ENCODE measurements at places on chromosomes 12 and 14.
A peak's percentile ranks its signal among the peaks of the same experiment; 100 is the strongest.

- DNase-seq = peak; percentile 41
Observed at GRCh38 chr14:30443368-30444007, 115.5 kb upstream of the G2E3 start.

DNA sequence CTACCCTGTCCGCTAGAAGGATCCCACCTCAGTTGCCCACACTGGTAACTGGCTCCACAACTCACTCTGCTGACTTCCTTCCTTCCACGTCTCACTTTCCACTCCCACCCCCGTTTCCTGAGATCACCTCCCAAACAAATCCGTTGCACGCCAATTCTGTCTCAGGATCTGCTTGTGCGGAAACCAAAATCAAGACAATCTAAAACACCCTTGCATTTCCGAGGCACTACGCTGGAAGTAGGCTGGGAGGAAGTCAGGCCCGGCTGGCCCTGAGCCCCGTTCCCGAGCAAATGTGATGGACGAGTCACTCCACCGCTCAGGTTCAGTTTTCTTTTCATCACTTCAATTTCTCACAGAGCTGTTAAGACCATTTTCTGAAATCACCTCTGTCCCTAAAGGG, 23.1 kb downstream of the ABCB9 start:
- DNase-seq = no peak

GRCh38 chr14:101019990-101020710, 116.6 kb upstream of the RTL1 start:
- DNase-seq = no peak

DNA sequence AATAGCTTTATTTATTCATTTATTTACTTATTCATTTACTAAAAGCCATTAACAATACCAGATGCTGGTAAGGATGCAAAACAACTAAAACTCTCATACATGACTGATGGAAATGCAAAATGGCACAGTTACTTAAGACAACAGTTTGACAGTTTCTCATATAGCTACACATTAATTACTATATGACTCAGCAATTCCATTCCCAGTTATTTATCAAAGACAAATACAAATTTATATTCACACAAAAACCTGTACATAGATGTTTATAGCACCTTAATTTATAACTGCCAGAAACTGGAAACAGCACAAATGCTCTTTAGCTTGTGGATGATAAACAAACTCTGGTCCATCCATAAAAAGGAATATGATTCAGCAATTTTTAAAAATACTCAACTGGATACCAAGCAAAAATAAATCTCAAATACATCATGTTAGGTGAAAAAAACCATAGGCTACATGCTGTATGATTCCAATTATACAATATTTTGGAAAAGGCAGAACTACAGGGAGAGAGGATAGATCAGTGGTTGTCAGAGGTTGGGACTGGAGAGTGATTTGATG, 37.9 kb upstream of the ST8SIA1 start:
- no peak for DNase-seq

- DNase-seq = peak; percentile 63
Observed at GRCh38 chr14:49598485-49599300, at the start of gene LRR1. LRR1 (plus strand) TSS chr14:49598940; CDS start chr14:49599021, 81 bp downstream.

DNA sequence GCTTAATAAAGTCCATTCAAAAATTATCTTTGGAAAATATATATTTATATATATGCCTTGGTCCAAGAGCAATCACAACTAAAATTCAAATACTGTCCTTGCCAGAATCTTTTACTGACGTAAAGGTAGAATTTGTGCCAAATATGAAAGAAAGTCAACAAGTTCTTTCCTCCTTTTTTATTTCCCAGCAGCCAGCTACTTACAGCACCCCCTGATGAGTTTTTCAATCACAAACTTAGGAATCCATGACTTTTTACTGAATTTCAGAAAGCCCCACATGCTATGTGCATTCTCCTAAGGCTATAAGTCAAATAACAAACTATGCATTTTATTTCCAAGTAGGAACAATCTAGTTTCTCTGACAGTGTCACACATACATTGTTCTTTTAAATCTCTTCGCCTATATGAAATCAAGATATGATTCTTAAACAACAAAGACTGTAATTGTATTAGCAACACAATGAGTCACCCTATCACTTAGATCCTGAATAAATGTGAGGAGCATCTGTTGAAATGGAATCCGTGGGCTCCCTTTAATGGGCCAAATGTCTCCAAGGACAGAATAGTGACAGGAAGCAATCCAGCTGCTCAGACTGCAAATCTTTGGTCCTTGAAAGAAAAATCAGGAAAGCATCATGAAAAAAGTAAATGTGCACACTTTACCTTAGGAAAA, 271.4 kb downstream of the DUSP6 start:
- DNase-seq = peak; percentile 40

GRCh38 chr14:20755037-20755436, 9.3 kb downstream of the EDDM3A start:
- DNase-seq = no peak

DNA sequence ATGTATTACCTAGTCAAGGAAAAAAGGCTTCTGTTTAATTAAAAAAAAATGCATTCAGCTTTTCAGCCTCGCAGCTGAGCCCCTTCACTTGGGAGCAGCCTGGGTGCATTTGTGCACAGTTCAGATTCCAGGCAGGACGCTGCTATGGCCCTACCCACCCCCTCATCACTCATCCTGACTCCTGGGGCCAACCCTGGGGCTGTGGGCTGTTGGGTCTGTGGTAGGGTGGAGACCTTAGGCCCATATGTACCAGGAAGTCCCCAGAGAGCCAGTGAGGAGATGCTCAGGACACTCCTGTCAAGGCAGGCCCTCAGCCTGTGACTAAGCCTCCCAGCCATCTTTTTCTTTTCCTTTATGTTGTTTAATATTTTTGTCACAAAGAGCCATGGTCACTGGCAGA, 9.3 kb upstream of the CDCA4 start:
- no peak for DNase-seq

GRCh38 chr14:77638771-77639171, 22.3 kb upstream of the SPTLC2 start:
- peak; percentile 68 for DNase-seq

GRCh38 chr14:70955543-70956480, 48.6 kb downstream of the PCNX1 start:
- peak; percentile 26 for DNase-seq

GRCh38 chr12:75120311-75120711, 89.3 kb downstream of the KCNC2 start:
- DNase-seq = peak; percentile 5

GRCh38 chr14:65042731-65043372, 56.2 kb downstream of the FNTB start:
- DNase-seq = no peak

DNA sequence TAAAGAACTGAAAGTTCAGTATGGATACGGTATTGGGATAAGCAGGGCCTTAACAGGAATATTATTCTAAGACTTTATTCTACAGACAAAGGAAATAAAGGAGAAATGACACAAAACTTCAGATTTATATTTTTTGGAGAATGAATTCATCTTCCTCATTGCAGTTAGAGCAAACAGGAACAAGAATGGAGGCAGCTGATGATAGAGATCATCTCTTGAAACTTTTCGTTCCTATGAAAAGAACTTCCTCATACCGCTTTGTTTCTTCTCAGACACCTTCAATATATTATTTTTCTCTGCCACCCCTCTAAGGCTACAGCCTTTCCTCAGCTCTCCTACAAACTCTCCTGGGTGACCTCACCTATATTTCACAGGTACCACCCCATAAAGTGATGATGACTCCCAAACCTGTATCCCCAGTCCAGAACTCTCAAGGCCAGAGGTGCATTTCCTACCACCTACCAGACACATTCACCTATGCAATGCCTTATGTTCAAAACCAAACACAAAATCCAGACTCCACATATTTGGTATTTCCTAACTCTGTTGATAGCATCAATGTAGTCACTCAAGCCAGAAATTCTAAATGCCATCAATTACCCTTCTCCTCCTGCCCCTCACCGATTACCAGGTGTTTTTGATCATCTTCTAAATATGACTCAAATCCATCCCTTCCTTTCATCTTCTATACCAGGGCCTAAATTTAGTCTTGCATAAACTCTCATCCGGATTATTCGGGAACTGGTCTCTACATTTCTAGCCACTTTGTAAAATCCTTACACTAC, 7.4 kb downstream of the MAP4K5 start:
- no peak for DNase-seq

DNA sequence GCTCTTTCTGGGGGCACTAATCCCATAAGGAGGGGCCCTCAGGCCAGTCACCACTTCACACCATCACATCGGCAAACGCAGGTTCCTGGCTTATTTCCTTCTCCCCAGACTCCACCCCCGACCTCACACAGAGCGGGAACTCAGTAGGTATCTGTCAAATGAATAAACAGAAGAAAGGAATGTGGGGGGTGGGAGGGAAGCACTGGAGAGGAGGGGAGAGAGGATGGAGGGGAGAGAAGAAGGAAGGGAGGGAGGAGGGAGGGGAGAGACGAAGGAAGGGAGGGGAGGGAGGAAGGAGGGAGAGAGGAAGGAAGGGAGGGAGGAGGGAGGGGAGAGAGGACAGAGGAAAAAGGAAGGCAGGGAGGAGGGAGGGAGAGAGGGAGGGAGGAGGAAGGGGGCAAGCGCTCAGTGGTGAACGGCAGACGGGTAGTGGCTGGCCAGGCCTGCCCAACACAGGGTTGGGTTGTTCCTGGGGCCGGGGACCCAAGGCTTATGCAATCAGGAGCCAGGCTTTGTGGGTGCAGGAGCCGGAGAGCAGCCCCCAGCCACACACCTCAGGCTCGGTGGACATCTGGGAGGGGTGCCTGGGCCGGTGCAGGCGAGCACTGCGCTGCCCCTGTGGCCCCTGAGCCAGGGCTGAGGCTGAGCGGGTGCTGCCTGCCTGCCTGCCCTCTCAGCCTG, 52.6 kb upstream of the FBRSL1 start:
- no peak for DNase-seq

DNA sequence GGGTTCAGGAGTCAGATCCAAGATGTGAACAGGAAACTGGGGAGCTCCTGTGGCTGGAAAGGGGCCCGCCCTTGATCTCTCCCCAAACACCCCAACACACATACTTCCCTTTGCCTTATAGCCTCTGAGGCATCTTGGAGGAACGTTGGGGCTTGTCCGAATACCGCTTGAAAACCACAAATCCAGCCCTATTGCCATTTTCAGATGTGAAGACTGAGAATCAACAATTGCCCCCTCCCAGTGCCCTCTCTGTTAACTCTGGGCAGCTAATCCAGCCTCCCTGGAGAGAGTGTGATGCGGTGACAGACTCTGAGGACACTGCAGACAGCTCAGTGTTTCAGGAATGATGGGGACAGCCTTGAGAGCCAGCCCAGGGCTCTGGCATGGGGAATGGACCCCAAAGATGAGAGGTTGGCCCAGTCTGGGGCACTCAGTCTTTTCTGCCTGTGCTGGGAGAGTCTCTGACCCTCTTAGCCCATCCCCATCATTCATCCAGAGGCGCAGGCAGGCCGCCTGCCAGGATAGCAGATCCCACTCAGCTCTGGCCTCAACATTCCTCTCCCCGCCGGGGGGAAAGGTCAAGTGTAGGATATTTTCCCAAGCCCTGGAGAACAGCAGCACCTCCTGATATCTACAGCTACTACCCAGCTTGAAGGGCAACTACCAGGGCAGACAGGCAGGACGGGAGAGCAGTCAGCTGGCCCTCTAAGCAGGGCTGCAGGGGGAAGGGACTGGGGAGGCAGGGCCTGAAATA, 24.6 kb upstream of the LTBP2 start:
- no peak for DNase-seq

DNA sequence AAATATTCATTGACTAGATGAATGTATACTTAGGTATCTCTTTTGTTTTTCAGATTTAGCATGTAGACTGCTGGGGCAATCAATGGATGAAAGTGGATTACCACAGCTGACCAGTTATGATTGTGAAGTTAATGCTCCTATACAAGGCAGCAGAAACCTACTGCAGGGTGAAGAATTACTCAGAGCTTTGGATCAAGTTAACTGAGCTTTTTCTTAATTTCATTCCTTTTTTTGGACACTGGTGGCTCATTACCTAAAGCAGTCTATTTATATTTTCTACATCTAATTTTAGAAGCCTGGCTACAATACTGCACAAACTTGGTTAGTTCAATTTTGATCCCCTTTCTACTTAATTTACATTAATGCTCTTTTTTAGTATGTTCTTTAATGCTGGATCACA, 15.3 kb upstream of the SNAPC1 start:
- no peak for DNase-seq

DNA sequence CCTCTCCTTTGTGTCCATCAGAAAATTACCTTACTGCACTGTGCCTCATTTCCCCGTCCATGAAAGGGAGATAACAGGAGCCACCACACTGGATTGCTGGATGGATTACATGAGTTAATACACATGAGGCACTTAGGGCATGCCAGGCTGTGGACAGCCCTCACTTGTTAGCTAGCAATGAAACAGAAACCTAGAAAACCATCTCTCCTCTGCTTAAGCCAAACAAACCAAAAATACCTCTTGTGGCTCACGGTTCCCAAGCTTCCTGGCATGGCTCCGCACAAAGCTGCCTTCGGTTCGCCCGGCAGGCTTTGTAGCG, 660 bp upstream of the HCFC2 start:
- DNase-seq = peak; percentile 46

DNA sequence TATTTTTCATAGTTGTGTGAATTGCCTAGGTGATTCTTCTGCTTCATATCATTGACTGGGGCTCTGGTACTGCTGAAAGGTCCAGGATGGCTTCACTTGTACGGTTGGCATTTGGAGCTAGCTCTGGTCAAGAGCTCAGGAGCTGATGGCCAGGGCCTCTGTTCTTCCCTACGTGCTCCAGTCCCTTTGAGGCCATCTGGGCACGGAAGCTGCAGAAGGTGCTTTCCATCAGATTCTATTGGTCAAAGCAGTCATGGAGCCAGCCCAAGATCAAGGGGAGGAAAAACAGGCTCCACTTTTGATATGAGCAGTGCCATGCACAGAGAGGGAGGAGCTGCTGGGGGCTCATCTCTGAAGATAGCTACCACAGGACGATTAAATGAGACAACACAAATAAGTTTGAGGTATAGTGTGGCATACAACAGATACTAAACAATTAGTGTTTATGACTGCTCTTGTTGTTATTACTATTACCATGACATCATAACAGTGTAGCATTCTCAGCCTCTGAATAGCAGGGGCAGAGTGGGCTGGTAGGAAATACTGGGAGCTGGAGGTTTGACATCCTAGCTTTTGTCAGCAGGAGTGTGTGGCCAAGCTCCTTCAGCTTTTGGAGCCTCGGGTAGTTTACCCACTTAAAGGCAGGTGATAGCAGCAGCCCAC, 10.4 kb downstream of the KRT83 start:
- peak; percentile 25 for DNase-seq

DNA sequence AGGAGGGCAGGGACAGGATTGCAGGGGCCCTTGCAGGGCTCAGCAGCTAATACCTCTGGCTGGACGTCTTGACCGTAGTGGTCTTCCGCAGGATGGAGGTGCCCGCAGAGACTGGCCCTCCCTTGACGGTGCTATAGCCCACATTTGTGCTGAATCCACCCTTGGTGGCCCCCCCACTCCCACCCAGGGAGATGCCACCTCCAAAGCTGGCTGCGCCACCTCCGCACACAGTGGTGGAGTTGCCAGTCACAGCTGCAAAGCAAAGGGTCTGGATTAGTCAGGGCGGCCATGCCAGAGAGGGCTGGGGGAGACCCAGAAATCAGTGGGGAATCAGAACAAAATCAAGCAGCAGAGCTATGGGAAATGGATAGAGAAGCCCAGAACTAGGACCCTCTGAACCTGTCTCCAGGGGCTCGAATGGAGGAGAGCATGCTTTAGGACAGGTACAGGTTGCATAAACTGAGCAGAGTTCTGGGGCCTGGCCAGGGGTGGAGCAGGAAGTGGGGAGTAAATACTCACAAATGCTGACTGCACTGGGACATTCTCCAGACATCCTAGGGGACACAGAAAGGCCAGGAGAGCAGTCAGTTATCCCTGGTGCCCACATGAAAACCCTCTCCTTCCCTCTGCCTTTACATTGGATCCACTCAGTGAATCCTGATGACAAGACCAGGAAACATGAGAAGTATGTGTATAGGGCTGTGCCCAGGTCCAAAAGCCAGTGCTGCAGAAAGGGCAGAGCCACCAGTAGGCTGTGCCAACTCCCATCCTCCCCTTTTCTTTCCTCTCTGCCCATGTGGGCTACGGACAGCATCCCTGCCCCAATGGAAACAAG, 8.1 kb upstream of the KRT4 start:
- peak; percentile 12 for DNase-seq
